IPS DF 6.9 (cell line): ENCODE measurements at places on chromosomes 6 and 20.
A peak's percentile ranks its signal among the peaks of the same experiment; 100 is the strongest.

GRCh38 chr6:44221291-44221960 lies 2.0 kb upstream of the SLC29A1 start:
- DNase-seq = no peak

DNA sequence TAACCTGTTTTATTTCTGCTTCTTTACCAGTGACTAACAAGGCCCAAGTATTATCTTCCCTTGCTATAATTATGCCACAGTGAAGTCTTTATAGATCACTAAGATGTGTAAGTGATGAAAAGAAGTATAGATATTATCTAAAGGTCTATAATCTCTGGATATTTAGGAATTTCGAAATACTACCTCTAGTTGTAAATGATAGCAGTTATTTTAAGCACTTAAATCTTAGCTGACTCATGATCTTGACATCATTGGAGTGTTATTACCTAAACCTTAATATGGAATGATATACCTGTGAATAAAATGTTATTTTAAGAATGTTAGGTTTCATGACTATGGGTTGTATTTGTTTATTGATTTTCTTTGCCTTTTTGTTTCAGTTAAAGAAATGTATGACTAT lies 31.5 kb downstream of the CDC40 start:
- DNase-seq = no peak

DNA sequence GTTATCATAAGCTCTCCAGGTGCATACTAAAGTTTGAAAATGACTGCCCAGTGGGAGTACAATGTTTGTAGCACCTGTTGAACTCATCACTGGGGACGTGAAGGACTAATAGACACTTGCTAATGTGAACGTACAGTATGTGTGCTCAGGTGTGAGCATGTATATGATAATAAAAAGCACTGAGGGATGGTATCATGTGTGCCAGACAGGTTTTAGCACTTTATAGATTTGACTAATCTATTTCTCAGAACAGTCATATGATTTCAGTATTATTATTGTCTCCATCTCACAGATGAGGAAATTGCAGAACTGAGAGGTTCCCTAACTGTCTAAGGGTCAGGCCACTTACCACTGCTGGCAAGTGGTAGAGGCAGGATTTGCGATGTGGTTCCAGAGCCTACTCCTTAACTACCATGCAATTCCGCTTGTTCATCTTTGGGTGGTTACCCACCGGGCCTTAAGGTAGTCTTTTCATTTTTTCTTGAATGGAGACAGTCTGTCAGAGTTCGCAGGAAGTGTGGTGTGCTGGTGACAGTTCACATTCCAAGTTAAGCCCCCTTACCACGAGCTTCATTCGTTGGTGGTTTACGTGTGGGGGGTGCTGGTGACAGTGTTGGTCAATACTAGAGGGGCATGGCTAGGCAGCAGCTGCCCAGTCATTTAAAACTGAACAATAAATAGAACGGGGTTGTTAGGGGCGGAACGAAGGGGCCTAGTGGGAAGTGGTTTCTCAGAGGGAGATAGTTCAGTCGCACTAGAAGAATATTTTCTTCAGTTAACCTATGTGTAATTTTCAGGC lies 46.8 kb downstream of the RREB1 start:
- DNase-seq = no peak

GRCh38 chr6:11008821-11009220 lies 35.3 kb downstream of the ELOVL2 start:
- no peak for DNase-seq

- DNase-seq = peak; percentile 63
Observed at GRCh38 chr20:21615617-21616080, 89.8 kb upstream of the PAX1 start.

- DNase-seq = no peak
Observed at GRCh38 chr6:42095776-42096541, 45.6 kb downstream of the TAF8 start.

DNA sequence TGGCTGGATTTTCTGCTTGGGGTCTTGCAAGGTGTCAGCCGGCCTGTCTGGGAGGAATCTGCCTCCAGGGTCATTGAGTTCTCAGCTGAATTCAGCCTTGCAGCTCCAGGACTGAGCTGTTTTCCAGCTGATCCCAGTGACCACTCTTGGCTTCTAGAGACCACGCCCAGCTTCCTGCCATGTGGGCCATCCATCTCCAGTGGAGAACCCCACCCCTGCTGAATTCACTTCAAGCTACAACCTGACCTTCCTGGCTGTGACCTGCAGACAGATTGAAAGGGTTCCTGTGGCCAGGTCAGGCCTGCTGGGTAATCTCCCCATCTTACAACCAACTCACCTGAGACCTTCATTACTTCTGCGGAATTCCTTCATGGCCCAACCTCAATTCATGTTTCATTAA lies 26.5 kb upstream of the SYNDIG1 start:
- DNase-seq = no peak
